ENCODE measurements at places on chromosomes 3 and 15.

- no peak for DNase-seq
Measured at GRCh38 chr3:113018536-113019181, 27.9 kb downstream of the GTPBP8 start.

DNA sequence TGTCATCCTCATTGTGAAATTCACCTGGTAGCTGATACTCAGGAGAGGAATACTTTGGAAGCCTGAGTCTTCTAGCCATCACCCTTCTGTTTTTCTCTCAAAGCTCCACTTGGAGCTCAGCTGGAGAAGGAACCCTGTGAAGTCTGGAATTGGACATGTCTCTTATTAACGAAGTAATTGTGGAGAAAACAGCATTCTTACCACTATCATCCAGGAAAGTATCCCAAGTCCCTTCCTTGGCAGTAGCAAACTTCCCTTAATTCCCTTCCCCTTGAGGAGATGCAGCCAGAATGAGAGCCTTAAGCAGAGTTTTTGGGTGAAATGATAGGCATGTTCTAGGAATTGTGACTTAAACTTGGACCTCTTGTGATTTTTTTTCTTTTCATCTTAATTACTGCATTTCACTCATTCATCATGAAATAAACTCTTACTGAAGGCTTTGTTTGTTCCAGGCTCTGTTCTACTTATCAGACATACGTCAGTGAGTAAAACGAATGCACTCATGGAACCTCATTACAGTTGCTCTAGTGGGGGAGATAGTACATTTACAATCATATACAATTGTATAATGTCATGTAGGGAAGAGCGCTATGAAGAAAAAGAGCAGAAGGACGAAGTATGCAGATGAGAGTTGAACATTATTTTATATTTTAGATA, 30.5 kb upstream of the TCF12 start:
- DNase-seq: no peak

GRCh38 chr15:65371976-65372786, 5.6 kb downstream of the IGDCC3 start:
- DNase-seq: no peak

DNA sequence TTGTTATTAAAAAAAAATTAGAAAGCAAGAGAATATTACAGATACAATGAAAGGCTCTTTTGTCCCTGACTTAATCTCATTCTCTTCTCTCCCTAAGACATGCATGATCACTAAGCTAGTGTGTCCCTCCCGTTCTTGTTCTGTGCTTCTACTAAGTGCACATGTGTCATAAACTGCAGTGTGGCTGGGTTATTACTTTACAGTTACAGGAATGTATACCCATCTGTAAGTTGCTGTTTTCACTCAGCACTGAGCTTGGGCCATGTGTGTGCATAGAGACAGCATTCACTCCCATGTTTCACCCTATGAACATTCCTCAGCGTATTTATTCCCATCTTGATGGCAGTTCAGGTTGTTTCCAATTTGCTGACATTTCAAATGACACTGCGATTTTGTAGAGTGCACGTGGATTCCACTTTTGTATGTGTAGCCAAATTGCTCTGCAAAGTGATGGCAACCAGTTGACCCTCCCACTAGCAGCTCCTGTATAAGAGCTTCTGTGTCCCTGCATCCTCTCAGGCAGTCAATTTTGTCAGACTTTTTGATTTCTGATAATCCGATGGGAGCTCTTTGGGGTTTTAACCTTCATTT, 145.8 kb upstream of the UBE2E1 start:
- DNase-seq: no peak

- peak; percentile 22 for DNase-seq
Measured at GRCh38 chr15:60395276-60396011, 2.3 kb downstream of the ANXA2 start.

DNA sequence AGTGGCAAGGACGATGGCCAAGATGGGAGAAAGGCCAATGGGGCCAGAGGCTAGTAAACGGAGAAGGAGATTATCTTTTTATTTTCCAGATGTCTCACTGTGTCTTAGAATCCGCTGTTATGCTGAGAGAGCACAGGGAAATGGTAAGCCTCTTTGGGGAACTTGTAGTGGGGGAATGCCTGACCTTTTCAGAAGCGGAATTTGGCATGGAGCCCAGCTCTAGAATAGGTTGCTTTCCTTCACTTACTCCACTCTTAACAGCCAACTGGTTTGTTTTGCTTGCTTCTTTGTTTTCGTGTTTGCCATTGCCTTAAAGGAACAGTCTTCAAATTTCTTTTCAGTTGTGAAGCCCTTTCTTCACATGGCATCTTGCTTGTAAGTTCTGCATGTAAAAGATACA, 316.2 kb upstream of the THRB start:
- DNase-seq: no peak

Data from NCI-H1092 (cell line).